ENCODE measurements at places on chromosomes 7 and 10. TPM values are rescaled to one million over a fixed set of nuclear protein-coding genes. Genes with fewer than 3 reads are reported as not detected.

The DMBT1 gene
- 0.05 TPM for total RNA-seq

The CNPY1 gene
- not detected for total RNA-seq

The AMPH gene
- total RNA-seq = not detected

The PCGF5 gene
- 36.9 TPM for total RNA-seq

The EGFR gene
- total RNA-seq = 111 TPM

The ZP3 gene
- total RNA-seq = 19.7 TPM

The TUBB8 gene
- not detected for total RNA-seq

The GDF10 gene
- total RNA-seq = 0.12 TPM

The HOXA3 gene
- 8.1 TPM for total RNA-seq

The DGKI gene
- total RNA-seq = 0.86 TPM

The PGAM1 gene
- 637 TPM for total RNA-seq

The SMO gene
- total RNA-seq = 13.8 TPM

The BTBD16 gene
- 0.41 TPM for total RNA-seq

The KCNMA1 gene
- 67.4 TPM for total RNA-seq

The CDK13 gene
- 20.7 TPM for total RNA-seq

The VKORC1L1 gene
- 26.3 TPM for total RNA-seq

The ASNS gene
- 53.7 TPM for total RNA-seq

The NPSR1 gene
- not detected for total RNA-seq

The HMX2 gene
- total RNA-seq = 0.15 TPM

The ADGRA1 gene
- not detected for total RNA-seq

The EPHA1 gene
- total RNA-seq = not detected

The SLC26A3 gene
- total RNA-seq = not detected

The IMPDH1 gene
- total RNA-seq = 86.0 TPM

The VWDE gene
- 0.60 TPM for total RNA-seq

The BICC1 gene
- total RNA-seq = 23.6 TPM

The CYP2E1 gene
- total RNA-seq = 0.22 TPM

The SFTPA1 gene
- total RNA-seq = not detected

The STK32C gene
- total RNA-seq = 46.3 TPM

The ADAM12 gene
- 5.4 TPM for total RNA-seq

The PLAU gene
- 123 TPM for total RNA-seq

The LHFPL3 gene
- not detected for total RNA-seq

The HABP2 gene
- 0.09 TPM for total RNA-seq

The MYOF gene
- 180 TPM for total RNA-seq

The SAP25 gene
- 0.76 TPM for total RNA-seq

The ZNF775 gene
- 3.8 TPM for total RNA-seq

The ALOX5 gene
- 0.38 TPM for total RNA-seq

The CFAP46 gene
- total RNA-seq = 1.1 TPM

The ATOH7 gene
- total RNA-seq = 0.26 TPM

The ADCY1 gene
- 1.3 TPM for total RNA-seq

The PRPS1L1 gene
- total RNA-seq = not detected

The CDC14C gene
- total RNA-seq = not detected

The PTPRE gene
- total RNA-seq = 4.0 TPM

The FAM180A gene
- not detected for total RNA-seq

The CASD1 gene
- total RNA-seq = 8.2 TPM

The BAIAP2L1 gene
- 55.5 TPM for total RNA-seq

The GIMAP2 gene
- total RNA-seq = not detected

The CFAP58 gene
- total RNA-seq = 0.12 TPM

The SPAM1 gene
- not detected for total RNA-seq

The OR2AE1 gene
- not detected for total RNA-seq

The TMEM270 gene
- total RNA-seq = not detected

The FGF8 gene
- total RNA-seq = not detected

Measured in A549 treated with RU486 at 1 μM for 4 hours (cell line).